A673 (cell line): ENCODE measurements at places on chromosomes 7 and 10.

- DNase-seq = no peak
Observed at GRCh38 chr7:140035400-140036223, 27.1 kb downstream of the PARP12 start.

GRCh38 chr7:48084727-48085432 lies 4.2 kb upstream of the UPP1 start:
- peak; percentile 65 for DNase-seq

DNA sequence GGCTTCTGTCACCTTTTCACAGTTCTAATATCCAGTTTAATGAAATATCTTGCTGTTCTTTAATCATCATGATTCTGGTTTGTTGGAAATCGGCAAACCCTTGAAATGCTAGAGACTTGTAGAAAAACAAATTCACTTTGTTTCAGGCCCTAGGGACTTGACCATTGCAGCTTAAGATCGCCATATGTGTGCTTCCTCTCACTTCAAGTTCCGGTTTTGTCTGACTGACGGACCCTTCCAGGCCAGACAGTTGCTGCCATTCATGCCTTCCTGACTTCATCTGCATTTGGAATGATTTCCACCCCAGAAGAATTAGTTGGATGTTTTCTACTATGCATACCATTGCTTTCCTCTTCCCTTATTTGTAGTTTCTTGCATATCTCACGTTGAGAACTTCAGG lies 125.6 kb downstream of the CELF2 start:
- DNase-seq = no peak

DNA sequence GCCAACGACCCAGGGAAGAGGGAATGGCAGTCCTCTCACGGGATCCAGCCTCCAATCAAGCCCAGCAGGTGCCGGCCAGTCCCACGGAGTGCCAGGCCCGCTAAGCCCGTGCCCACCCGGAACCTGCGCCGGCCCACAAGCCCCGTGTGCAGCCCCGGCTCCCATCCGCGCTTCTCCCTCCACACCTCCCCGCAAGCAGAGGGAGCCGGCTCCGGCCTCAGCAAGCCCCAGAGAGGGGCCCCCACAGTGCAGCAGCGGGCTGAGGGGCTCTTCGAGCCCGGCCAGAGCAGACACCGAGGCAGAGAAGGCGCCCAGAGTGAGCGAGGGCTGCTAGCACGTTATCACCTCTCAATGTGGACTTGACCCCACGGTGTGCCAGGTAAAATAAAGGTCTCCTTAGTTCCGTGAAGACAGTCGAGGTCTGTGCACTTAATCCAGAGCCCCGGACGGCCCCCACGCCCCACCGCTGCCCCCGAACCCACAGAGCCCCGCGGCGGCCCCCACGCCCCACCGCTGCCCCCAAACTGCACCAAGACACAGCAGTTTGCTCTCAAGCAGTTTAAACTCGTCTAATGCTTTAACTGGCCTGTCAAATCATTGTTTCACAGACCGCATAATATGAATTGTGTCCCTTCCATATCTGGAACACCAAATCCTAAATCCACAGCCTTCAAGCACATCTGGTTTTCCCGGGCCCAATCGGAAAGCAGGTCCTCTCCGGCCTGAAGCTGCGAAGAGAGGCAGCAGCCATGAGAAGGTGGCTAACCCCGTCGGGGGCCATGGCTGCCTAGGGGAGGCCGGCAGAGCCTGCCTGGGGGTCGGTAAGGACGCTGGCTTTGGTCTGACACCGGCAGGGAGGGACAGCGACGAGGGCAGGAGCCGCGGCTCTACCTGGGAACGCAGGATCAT lies 307.8 kb downstream of the PTPRN2 start:
- no peak for DNase-seq

DNA sequence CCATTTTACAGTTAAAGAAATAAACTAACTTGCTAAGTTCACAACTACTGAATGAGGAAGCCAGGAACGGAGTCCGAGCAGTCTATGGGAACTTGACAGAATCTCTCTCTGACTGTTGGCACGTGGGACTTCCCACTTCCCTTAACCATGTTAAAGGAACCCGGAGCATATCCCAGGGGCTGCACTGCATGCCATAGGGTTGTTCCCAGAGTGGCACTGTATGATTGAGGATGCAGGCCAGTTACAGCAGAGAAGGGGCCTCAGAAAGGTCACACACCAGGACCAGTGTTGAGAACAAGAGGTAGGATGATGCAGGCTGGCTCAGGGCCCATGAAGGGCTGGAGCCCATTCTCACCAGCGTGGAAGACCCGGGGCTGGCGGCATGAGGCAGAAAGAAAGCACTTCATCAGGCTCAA lies 201.8 kb downstream of the NSUN6 start:
- no peak for DNase-seq

GRCh38 chr10:6986927-6987326 lies 406.9 kb upstream of the PRKCQ start:
- DNase-seq = no peak

- DNase-seq = no peak
Observed at GRCh38 chr10:123250640-123251039, 96.4 kb downstream of the BUB3 start.

DNA sequence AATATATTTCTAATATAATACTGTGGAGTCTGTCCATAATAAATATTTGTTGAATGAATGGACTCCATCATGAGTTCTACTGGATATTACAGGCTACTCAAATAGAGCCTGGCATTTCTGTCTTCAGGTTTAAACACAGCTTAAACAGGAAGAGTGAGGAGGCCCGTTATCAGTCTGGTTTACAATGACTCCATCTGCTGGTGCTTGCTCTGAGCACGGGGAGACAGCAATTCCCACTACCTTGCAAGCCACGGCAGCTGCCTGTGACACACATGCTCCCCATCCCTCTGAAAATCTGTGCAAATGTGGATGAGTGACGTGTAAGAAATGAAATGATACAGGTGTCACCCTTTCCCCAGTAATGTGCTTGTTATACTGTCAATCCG lies 293.5 kb upstream of the IMMP2L start:
- peak; percentile 35 for DNase-seq

DNA sequence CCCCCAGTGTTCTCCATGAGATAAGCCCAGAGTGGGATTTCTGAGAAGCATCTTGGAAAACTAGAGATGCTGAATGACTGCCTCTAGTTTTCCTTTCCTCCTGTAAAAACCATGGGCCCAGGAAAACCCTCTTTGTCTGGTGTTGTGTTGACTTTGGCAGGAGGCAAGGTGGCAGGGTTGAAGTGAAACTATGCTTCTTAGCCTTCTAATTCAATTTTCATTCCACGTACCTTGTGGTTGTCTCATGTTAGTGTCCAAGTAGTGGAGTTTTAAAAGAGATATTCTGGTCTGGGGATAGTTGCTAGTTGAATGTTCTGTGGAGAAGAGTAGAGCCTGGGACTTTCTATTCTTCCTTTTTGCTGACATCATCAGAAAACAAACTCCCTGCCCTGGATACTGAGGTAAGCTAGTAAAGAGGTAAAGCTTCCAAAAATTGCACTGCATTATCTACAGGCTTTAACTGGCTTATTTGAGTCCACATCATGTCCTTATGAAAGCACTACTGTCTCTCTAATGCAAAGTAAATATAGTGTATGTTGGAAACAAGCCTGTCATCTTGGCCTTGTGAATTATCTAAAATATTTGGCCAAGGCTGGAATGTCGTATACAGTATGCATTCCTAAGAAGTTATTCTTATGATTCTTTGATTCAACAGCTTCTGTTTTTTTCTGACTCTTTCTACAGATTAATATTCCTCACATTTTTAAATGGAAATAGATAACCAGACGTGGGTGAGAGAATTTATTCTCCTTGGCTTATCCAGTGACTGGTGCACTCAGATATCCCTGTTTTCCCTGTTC lies at the start of gene OR2F2:
Gene OR2F2 (plus strand): TSS at position 708 of the 800 bp plus-strand sequence. CDS start 0 bp downstream, at position 708.
- DNase-seq = no peak

DNA sequence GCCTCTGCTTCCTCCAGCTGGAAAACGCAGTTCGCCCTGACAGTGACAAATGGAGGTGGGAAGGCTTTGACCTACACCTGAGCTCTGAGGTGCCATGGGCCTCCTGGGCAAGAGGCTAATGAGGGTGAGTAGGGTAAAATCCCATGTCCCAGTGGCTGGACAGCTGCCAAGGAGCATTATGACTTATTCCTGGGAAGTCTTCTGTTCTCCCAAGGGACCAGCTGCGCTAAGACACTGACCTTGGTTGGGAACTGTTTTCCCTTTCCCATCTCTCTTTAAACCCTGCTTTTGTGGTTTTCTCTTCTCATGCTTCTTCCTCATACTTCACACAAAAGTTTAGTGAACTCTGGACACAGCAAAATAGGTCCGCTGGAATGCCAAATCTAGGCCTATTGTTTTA lies 72.6 kb downstream of the COPG2 start:
- DNase-seq = no peak

DNA sequence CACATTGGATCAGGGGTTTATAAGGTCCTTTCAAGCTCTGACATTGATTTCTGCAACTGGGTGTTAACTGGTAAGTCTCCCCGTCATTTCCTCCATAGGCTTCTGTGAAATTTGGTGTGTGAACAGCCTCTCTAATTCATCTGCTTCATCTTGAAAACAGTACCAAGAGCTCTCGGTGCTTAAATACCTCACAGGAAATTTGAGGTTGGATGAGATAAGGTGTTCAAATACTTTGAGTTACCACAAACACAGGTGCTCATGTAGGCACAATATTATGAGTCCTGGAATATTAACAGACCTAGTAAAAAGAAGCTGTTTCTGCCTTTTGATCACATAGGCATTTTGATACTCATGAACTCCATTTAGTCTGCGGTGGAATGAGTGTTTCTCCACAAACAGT lies 85.2 kb downstream of the RTKN2 start:
- no peak for DNase-seq

DNA sequence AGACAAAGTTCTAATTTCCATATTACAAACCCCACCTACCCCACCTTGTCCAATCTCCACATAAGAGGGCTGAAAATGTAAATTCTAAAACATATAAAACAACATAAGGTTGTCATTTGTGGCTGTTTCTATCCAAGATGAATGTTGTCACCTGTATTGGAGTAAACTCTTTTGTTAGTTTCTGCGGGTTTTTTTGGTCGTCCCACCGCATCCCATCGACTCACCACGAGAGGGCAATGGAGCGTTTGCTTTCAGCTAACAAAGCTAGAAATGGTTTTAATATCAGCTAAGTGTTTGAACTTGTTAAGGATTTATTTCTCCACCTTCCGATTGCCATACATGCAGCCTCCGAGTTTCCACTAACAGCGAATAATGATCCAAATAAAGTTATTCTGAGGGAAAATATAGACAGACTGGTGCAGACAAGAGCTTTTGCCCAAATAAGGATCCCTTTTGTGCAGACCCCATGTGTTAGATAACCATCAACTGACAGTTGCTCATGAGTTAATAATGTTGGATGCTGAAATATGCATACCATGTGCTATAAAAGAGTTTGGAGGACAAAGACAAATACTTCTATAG lies 137.2 kb downstream of the ARID5B start:
- peak; percentile 93 for DNase-seq

- peak; percentile 98 for DNase-seq
Observed at GRCh38 chr7:126700807-126701604, 551.7 kb downstream of the GRM8 start.

GRCh38 chr7:73719806-73720169 lies 319 bp upstream of the STX1A start:
- DNase-seq = no peak
